ENCODE measurements at places on chromosomes 7 and 10.

DNA sequence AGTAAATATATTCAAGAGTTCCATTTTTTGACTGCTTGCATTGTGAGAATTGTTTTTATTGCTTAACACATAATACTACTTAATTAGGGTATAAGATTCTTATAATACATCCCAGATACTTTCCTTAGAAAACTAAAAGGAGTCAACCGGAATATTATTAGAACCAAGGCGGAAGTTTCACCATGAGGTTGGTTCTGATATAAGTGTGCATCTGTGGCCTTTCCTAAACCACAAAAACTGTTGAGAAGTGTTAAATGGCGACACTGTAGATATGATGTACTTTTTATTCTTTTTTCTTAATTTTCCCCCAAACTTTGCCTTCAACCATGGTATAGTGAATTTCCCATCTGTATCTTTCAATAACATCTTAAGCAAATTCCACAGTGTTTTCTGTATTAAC, 32.3 kb upstream of the INHBA start:
- no peak for DNase-seq

- DNase-seq: no peak
Observed at GRCh38 chr7:143279186-143280098, 5.3 kb upstream of the TMEM139 start.

- no peak for DNase-seq
Observed at GRCh38 chr7:25707768-25708620, 444.0 kb upstream of the NFE2L3 start.

DNA sequence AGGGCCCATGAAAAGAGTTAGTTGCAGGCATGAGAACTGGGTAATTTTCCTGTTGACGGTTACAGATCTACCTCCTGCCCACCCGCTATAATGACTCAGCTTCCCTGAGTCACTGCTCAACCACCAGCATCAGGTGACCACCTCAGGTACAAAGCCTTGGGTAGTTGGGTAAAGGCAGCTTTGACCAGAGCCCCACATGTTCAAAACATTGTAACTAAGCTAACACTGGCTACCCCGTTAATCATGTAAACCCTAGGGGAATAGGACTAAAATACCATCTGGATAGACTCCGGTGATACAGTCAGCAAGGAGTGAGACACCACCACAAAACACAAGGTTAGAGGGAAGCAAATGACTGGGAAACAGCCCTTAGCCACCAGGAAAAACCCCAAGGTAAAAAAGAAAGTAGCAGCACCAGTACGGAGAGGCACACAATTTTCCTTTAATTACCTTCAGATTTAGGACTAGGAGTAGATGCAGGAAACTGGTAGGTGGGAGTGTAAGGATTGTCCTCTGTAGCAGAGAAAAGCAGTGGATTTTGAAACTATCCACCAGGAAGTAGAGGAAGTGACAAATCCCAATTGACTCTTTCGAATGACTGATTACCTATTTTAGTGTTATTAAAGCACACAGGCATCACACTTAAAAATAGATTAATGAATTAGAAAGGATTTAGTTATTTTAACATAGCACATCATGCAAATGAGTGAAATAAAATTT, 103.5 kb upstream of the PDLIM1 start:
- DNase-seq: no peak

DNA sequence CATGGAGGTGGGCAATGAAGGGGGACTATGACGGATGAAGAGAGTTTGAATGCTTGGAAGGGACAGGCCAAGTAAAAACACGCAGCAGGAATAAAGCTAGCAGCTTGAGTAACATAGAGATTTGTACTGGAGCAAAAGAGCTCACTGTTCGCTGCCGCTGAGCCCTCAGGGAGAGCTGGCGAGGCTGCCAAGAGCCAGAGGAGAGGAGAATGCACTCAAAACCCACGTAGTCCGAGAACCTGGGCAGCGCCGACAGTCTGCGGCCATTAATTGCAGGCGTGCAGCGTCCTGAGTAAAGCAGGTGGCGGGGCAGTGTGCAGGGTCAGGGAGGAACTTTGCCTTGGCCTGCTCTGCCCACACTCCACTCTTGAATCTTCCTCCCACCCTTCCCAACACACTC, 68.2 kb downstream of the SLC37A3 start:
- no peak for DNase-seq

DNA sequence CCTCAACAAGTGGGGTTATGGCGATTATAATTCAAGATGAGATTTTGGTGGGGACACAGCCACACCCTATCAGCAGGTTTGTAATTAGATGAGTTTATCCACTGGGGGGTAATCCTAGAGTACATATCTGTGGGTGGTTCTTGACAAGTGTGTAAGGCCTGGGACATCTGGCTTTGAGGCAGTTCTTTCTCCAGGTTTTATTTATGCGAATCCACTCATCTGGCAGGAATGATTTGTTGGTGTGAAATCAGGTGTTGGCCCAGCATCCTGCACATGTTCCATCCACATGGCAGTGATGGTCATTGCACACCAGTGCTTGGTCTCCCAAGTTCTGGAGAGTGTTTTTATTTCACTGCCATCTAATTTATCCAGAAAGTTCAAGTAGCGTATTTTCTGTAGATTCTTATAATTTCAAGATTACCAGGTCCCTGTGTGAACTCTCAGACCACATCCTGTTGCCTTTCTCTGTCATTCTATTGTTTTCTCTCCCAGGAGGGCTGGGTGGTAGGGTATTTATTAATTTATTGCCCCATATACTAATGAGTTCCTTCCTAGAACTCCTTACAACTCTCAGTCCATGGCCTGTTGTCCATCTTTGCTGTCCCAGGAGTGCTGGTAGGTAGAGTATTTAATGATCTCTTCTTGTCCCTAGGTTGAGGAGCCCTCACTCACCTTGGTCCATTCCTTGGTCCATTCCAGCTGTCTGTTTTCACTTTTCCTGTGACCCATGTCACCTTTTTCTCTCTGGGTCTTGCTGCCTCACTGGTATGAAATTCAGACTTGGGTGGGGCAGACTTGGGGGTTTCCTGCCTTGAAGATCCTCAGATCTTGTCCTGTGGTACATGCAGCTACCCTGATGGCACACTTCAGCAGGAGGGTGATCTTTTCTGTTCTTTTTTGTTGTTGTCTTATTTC, 10.4 kb downstream of the RALA start:
- no peak for DNase-seq

DNA sequence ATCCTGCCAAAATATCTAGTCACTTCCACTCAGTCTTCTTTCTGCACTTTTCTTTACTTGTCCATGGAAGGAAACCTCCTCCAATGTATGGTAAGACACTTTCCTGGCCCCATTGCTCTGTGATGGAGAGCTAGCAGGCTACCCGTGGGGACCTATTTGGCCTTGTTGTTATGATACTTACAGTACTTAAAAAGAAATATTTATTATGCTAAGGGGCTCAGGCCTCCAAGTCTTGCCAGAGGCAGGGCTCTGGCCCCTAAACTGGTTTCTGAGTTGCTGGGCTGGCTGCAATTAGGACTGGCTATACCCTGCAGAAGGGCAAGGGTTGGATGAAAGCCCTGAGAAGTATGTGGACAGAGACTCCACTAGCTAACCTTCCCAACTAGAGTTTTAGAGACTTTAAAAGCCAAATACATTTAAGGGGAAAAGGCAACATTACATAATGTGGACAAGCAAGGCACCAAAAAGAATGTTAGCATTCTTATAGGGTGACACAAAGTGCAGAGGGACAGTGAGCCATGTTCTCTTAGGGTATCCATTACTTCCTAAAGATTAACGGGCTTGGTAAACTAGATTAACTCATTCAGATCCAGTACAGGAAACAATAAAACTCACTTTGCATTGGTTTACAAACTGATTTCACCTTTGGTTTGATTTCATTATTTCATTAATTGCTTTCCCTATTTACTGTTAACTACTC, 84.9 kb upstream of the INHBA start:
- DNase-seq: no peak

DNA sequence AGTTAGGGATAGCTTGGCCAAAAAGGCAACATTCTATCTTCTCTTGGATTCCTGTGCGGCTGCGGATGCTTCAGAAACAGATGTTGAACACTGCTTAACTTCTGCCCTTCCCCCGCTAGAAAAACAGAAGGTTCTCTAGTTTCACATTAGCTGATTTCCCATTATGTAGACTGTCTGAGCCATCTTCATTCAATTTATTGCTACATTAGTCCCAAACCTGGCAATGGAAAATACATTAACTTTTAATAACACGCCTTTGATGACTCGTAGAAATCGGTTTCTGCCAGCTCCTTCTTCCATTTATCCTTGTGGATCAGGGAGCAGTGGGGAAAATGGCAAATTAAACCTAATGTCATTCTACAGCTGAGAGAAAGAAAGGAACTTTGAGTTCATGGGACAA, 119.9 kb downstream of the SLC16A9 start:
- no peak for DNase-seq

DNA sequence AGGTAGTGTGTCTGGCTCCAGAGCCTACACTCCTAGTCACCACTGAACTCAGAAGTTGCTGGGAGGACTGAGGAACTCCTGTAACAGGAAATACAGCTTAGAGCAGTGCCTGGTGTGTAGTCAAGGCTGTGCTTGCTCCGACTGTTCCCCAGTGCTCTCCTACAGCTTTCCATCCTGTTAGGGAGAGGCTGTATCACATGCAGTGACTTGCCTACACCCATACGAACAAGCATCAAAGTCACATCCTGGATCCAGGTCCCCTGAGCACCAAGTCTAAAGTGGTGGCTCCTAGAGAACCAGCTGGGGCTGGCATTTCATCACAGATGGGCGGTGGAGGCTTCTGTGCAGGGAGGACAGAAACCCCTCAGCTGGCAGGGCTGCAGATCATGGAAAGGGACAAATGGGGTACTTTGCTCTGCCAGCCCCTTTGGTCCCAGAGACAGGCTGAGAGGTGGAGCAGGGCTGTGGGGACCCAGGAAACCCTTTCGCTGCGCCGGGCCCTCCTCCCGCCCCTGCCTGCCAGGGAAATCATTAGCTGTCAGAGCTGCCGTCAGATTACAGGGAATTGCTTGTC, 7.7 kb downstream of the ASB10 start:
- DNase-seq: no peak

DNA sequence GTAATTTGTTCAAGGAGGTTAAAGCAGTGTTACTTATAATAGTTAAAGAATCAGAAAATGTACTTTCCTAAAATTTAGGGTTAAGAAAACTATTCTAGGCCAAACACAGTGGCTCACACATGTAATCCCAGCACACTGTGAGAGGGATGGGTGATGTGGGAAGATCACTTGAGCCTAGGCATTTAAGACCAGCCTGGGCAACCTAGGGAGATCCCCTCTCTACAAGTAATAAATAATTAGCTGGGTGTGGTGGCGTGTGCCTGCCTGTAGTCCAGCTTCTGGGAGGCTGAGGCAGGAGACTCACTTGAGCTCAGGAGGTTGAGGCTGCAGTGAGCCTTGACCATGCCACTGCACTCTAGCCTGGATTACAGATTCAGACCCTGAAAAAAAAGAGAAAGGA, 3.6 kb upstream of the STEAP2 start:
- no peak for DNase-seq

DNA sequence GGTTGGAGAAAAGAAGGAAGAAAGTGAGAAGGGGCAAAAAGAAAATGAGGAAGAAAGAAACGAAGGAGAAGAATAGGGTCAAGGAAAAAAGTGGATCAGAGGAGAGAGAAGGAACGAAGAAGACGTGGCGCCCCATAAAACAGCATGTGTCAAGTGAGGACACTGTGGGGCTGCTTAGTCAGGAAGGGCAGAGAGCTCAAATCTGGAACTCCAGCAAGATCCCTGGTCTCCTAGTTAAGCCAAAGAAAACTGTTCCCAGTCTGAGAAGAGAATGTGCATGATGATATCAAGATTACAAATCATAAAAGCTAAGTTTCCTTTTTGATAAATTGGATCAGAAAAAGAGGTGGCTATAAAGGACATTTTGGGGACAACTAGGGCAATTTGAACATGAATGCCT, 33.0 kb downstream of the CREB3L2 start:
- DNase-seq: no peak

GRCh38 chr7:135672560-135673359, 10.4 kb downstream of the STMP1 start:
- no peak for DNase-seq

GRCh38 chr10:118729641-118730258, 25.0 kb downstream of the CACUL1 start:
- DNase-seq: no peak

DNA sequence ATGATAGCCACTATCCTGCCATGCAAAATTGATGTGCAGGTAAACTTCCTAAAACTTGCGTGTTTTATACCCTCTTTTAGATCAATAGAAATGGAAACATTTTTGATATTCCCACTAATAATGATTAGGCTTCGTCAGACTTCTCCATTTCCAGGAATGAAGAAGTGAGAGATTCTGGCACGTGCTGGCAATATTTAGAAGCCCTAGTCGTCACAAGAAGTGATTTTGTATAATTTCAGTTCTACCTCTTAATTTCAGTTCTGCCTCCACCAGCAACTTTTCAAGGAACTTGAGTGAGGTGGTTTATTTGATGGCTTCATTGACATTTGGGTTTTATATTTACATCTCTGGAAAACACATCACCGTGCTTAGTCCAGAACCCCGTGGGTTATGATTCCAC, 61.9 kb downstream of the MRC1 start:
- no peak for DNase-seq

DNA sequence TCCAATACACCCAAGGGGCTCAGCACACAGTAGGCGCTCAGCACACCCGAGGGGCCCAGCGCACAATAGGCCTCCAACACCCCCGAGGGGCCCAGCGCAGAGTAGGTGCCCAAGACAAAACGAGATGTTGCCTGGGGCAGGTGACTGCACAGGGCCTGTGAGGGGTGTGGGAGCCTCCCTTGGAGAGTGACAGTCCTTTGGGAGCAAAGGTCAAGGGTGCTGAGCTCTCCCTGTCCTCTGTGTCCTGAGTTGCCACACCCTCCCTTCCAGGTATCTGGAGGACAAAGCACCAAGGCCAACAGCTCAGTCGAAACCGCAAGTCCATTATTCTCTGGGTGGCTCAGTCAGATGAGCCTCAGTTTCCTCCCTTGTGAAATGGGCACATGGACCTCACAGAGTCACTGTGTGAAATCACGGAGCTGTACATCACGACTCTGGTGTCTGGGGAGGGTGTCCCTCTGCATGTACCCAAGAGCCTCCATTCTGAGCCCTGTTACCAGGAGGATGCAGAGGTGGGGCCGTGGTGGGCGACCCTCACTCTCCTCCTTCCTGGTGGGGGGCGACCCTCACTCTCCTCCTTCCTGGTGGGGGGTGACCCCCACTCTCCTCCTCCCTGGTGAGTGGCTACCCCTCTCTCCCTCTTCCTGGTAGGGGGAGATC, 81.3 kb downstream of the FOXL3 start:
- no peak for DNase-seq

- DNase-seq: no peak
Observed at GRCh38 chr7:78171398-78171797, 372.8 kb downstream of the PHTF2 start.
